ENCODE measurements at places on chromosomes 13 and 19.
A peak's percentile ranks its signal among the peaks of the same experiment; 100 is the strongest.

GRCh38 chr19:18069383-18069782 is 17.4 kb downstream of the IL12RB1 start:
- no peak for DNase-seq

GRCh38 chr13:29905845-29906244 is 55.4 kb upstream of the UBL3 start:
- no peak for DNase-seq

GRCh38 chr13:31038834-31039552 is 106.5 kb downstream of the TEX26 start:
- no peak for DNase-seq

DNA sequence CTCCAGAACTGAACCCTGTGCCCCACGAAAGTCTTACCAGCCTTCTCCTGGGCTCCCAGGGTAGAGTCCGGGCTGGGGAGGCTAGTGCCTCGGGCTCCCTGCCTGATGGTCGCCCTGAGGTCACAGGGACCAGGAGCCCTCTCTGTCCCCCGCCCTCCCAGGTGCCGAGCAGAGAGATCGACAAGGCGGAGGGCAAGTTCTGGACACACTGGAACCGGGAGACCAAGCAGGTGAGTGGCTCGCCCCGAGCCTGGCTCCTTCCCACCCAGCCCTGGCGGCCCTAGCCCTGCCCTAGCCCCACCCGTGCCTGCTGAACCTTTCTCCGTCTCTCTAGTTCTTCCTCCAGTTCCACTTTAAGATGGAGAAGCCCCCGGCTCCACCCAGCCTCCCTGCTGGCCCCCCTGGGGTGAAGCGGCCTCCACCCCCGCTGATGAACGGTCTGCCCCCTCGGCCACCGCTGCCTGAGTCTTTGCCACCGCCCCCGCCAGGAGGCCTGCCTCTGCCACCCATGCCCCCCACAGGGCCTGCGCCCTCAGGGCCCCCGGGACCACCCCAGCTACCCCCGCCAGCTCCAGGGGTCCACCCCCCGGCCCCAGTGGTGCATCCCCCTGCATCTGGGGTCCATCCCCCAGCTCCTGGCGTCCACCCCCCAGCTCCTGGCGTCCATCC is 1.6 kb upstream of the AMH start:
- DNase-seq: no peak

DNA sequence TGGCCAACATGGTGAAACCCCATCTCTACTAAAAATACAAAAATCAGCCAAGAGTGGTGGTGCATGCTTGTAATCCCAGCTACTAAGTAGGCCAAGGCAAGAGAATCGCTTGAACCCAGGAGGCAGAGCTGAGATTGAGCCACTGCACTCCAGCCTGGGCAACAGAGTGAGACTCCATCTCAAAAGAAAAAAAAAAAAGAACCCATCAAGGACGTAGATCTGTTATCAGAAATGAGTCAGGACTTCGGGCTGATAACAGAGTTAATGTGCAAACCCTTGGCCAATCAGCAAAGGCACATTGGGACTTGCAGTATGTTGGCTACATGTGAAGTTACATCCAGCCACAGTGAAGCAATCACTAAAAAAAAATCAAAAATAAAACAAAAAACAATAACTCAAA is 4.8 kb upstream of the LGALS7B start:
- no peak for DNase-seq

GRCh38 chr19:4362831-4363545 is 19.6 kb downstream of the MPND start:
- no peak for DNase-seq

GRCh38 chr19:2944775-2945574 is at the start of gene ZNF77:
ZNF77 (minus strand) TSS chr19:2944971; CDS start chr19:2944840, 131 bp downstream.
- peak; percentile 99 for DNase-seq

GRCh38 chr19:13935765-13936510 is 2.3 kb downstream of the PODNL1 start:
- no peak for DNase-seq

DNA sequence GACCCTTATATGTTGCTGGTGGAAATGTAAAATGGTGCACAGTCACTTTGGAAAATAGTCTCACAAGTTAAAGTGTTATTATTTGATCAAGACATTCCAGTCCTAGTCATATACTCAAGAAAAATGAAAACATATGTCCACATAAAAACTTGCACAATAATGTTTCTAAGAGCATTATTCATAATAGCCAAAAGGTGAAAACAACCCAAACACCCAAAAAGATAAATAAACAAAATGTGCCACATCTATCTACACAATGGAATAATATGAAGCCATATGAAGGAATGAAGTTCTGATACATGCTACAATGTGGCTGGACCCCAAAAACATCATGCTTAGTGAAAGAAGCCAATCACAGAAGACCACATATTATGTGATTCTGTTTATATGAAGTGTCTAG is 14.4 kb upstream of the AKAP8 start:
- DNase-seq: no peak

GRCh38 chr13:19181621-19182485 is at the start of gene TUBA3C:
TUBA3C (minus strand) TSS chr13:19181824; CDS start chr13:19181747, 77 bp downstream.
- DNase-seq: no peak

- no peak for DNase-seq
These were observed 33.9 kb upstream of the FRY start for GRCh38 chr13:31997641-31998040.

DNA sequence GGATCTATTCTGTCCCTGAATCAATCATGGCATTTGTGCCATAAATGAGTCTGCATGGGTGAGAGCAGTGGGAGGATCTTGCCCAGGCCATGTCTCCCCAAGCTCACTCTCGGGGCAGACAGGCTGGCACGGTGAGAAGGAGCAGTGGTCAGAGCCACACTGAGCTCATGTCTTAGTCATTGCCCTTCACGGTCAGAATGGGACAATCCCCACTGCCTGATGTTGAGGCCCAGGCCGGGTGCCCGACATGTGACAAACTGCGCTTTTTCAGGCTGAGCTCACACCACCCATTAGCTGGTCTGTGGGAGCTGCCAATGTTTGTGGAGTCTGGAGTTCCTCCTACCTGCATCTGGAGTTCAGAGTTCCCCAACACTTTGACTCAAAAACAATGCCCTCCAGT is 481.9 kb downstream of the COG6 start:
- no peak for DNase-seq

GRCh38 chr13:28357911-28358433 is 137.0 kb downstream of the FLT1 start:
- no peak for DNase-seq

DNA sequence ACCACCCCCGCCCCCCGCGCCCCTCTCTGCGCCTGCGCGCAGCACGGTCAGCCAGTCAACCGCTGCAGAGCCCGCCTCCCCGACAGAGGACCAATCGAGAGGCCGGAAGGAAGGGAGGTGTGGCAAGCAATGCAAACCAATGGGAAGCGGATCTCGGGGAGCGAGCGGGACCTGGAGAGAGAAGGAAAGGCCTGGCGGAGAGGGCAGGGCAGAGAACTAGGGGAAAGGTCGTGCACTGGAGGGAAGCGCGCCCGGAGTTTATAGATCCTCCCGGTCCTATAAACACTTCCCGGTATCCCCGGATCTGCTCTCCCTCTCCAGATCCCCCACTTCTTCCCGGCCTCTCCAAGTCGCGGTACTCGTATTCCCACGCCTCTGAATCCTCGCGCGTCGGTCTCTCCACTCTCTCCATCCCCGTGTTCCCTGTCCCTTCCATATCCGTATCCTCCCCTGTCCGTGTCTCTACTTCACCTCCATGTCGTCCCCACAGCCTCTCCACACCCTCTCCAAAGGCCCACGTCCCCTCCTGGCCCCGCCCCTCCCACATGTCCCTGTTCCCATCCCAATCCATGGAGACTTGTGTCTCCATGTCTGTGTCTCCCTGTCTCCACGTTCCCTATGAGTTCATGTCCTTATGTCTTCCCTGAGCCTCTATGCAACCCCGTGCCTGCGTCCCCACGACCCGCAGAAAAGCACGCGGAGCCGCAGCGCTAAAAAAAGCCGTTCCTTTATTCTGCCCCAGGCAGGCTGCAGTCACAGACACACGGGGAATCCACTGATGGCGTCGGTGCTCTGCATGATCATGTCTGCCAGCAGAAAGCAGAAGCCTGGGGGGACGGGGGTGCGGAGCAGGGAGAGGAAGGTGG is 434 bp upstream of the ETFB start:
- DNase-seq: peak; percentile 93

DNA sequence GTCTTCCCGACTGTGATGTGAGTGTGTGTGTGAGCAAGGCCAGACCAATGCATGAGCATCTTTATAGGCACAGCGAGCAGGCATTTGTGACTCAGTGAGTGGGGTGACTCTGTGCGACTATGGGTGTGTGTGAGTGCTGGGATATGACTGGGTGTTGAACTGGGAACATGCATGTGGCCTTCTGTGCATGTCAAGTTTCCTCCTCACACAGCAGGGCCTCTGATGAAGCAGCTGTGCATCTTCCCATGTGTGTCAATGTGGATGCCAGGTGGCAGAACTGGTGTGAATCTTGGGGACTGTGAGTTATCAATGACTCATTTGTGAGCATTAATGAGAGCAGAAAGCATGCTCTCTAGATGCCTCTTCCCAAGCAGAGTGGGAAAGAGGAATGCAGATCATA is 12.1 kb upstream of the LGALS14 start:
- no peak for DNase-seq

- DNase-seq: no peak
These were observed 1016.9 kb downstream of the UQCRFS1 start for GRCh38 chr19:28196101-28196500.

- no peak for DNase-seq
These were observed 7.2 kb downstream of the SBK2 start for GRCh38 chr19:55529636-55530234.

- no peak for DNase-seq
These were observed 49.2 kb downstream of the DIAPH3 start for GRCh38 chr13:60114499-60115028.

- no peak for DNase-seq
These were observed 298.8 kb downstream of the NDFIP2 start for GRCh38 chr13:79779761-79780160.

GRCh38 chr13:21694831-21695230 is 24.0 kb downstream of the FGF9 start:
- no peak for DNase-seq

DNA sequence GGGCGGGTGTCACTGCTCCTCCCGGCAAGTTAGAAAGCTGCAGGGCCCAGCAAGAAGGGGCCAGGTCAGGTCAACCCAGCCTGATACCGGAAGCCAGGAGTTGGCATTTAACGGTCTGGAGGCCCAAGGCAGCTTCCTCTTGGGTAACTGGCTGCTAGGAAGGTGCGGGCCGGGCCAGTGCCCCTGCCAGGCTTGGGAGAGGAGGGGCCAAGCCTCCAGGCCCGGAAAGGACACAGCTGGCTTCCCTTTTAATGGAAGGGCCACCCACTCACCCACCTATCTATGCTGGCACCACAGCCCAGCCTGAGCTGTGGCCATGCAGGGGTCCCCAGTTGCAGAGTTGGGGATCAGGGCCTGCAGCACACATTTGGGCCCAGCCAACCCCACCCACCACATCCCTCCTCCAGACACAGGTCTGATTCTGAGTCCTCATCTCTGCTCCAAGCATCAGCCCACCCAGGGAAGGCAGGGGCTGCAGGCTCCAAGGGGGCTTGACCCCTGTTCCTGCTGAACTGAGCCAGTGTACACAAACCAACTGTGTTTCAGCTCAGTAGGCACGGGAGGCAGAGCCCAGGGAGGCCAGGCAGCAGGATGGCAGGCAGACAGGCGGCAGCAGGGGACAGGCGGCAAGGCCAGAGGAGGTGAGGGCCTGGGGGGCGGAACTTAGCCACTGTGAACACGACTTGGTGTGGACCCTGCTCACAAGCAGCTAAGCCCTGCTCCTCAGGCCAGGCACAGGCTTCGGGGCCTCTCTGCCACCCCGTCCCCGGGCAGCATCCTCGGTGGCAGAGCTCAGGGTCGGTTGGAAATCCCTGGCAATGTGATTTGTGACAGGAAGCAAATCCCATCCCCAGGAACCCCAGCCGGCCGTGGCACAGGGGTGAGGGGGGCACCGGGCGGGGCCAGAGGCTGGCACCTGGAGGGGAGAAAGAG is 40.8 kb downstream of the ZSWIM4 start:
- no peak for DNase-seq

- no peak for DNase-seq
These were observed 26.6 kb upstream of the KBTBD6 start for GRCh38 chr13:41159174-41159573.

All from HEK293T (cell line).